Retina (tissue), 1 donor: ENCODE measurements at places on chromosomes 16 and 17.

DNA sequence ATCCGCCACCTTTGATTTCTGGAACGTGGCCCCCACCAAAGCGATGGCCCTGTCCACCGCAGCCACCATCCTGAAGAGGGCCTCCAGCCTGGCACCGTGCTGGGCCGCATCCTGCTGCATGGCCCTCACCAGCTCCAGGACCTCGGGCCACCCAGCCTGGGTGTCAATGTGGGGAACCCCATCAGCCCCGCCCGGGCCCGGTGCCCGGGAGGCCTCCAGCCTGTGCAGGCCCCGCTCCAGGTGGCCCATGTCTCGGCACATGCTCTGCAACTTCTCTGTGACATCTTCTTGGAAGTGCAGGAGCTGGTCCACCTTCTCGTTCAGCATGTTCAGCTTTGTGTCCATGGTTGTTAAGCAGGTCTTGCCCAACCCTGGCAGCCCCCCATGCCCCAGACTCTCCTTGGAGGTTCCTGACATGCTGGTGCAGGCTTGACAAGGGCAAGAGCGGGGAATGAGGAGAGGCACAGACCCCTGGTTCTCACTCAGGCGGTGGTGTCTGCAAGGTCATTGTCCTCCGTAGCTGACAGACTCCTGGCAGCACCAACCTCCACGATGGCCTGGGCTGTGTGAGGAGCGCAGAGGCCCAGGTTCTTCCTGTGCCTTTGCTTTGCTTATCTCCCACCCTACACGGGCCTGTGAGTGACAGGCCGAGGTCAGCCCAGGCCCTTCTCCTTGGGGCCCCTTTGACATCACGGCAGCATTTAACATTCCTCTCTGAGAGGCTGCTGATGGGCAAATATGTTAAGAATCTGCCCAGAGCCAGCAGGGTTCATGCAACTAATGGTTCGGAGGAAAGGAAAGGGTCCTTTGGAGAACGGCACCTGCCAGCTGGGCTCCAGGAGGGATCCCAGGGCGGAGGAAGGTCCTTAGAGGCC is at the start of gene MYLK3:
TSS of gene MYLK3 (minus strand) at position 568 of the 875 bp plus-strand sequence. CDS start at position 417, 151 bp downstream.
- peak; percentile 47 for DNase-seq

GRCh38 chr17:15972497-15972951 is 27.0 kb downstream of the ZSWIM7 start:
- no peak for DNase-seq

- DNase-seq = peak; percentile 71
Measured at GRCh38 chr17:78365561-78366108, 5.8 kb upstream of the SOCS3 start.

DNA sequence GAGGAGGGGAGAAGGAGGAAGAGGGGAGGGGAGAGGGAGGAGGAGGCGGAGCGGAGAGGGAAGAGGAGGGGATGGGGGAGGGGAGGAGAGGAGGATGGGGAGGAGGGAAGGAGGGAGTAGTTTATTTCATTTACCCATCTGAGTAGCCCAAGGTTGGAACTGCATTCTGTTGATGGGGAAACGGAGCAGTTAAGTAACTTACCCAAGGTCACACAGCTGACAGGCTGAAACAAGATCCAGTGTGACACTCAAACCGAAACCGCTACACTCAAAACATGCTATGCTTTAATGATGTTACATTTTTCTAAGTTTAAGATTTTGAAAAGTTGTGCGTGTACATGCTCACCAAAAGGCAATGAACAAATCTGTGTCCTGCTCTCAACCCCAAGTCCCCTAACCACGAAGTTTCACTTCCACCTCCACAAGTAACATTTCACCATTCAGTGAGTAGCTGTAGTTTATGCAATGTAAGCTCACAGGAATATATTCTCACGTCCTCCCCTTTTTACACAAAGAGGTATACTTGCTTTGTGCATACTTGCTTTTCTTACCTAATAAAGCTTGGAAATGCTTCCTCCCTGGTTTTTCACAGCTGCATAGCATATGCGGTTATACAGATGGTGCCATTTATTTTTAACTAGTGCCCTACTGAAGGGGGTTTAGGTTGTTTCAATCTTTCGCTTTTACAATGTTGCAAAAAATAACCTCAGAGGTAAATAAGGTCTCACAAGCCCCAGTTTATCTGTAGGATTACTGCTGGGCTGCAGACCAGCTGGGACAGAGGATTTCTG is 275.3 kb downstream of the PARN start:
- no peak for DNase-seq

DNA sequence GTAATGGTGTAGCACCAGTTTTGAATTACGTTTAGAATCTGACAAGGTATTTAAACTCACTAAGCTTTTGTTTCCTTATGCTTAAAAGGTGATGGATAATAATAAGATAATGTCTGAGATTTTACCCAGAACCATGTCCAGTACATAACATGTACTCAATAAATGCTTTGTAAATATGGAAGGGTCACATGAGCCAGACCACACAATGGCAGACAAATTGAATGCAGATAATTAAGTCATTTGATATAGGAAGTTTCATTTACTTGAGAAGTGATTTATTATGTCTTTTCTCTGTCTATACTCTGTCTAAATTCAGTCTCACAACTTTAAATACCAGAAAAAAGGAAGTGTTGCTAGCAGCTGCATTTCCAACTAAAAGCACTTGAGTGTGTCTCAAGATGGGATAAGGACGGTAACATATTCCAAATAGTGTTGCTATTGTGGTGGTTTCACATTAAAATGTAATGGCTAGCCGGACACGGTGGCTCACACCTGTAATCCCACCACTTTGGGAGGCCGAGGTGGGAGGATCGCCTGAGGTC is 52.5 kb upstream of the DHX40 start:
- DNase-seq = no peak

- DNase-seq = no peak
Measured at GRCh38 chr17:53588317-53588716, 234.4 kb upstream of the KIF2B start.

- DNase-seq = no peak
Measured at GRCh38 chr16:84169765-84170310, 17.0 kb downstream of the TAF1C start.

GRCh38 chr17:71769850-71770249 is 351.0 kb upstream of the SOX9 start:
- no peak for DNase-seq

DNA sequence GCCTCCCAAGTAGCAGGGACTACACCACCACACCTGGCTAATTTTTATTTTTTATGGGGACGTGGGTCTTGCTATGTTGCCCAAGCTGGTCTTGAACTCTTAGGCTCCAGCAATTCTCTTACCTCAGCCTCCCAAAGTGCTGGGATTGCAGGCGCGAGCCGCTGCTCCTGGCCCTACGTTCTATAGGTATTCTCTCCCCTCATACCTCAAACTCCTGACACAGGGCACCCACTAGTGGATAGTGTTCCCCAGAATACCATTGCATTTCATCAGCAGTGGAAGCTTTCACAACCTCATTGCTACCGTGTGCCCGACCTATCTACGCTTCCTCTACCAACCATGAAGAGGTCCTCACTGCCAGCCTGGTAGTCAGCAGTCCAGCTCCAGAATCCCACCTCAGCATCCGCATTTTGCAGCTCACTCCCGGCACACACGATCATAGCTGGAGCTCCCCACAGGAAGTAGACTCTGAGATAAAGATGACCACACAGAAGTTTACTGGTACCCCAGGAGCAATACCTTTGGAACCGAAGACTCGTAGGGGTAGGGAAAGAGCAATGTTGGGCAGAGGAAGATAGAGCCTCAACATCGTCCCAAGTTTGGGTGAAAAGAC is 9.3 kb downstream of the CTRB2 start:
- DNase-seq = no peak

DNA sequence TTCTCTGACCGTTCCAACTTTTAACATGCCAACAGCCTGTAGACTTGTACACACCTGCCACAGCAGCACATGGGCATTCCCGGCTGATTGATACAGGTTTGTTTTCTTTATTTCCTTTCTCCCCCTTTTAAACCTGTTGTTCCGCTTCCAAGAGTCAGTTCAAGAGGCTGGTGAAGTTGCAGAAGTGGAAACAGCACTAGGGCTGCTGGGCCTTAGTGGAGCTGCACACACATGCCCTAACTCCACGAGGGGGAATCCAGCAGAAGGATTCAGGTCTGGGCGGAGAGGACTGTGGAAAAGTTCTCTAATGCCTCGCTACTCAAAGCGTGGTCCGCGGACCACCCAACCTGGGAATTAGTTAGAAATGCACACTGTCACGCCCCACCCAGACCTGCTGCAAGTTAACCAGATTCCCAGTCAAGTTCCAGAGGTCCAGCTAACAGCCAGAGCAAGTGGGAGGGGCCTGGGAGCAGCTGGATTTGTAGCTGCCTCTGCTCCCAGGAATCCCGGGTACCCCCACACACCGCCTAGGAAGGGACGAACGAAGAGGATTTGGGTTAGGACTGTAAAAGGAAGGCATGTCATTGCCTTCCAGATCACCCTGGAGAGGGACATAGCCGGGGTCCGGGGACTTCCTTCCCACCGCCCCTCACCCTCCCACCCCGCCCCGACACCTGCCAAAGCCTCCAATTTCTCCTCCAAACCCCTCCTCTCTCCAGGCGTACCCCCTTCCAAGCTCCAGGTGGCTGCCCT is 542 bp downstream of the SLC39A11 start:
- DNase-seq = peak; percentile 32

DNA sequence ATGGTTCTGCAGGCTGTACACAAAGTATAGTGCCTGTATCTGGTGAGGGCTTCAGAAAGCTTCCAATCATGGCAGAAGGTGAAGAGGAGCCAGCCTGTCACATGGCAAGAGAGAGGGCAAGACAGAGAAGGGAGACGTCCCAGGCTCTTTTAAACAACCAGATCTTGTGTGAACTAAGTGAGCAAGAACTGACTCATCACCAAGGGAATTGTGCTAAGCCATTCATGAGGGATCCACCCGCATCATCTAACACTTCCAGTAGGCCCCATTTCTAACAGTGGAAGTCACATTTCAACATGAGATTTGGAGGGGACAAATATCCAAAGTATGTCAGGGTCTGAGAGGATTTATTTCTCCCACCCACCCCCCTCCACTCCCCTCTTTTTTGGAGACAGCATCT is 56.2 kb upstream of the ELAC2 start:
- no peak for DNase-seq

DNA sequence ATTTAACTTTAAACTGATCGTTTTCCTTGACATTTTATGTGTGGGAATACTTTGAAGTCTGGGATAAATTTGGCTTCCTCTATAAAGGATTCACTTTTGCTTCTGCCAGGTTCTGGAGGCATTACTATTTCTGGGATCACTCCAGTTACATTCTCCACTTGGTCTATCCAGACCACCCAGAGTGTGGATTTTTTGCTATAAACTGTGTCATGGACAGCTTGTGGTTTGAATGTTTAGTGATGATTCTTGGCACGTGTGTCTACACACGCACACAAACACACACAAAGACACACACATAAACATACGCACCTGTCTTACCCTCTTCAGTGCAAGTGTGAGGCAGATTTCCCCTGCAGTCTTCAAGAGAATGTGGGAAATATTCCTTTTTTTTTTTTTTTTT is 27.4 kb upstream of the MSI2 start:
- DNase-seq = no peak

DNA sequence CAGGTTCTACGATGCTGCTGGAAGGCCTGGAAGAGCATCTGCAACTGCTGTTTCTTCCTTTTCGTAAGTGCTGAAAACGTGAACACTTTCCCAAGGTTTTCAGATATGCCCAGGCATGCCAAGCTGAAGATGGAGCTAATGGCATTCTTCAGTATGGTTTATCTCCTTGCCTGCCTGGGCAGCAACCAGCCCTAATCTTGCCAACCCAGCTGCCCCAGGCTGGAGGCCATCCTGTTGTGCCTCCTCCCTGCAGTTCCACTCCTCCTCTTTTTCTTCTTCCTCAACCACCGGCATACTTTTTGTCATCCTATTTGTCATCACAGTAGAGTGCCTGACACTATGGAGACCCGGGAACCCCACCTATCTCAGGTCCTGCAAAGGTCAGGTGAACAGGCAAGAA is 1849.3 kb downstream of the TP53TG3F start:
- no peak for DNase-seq

DNA sequence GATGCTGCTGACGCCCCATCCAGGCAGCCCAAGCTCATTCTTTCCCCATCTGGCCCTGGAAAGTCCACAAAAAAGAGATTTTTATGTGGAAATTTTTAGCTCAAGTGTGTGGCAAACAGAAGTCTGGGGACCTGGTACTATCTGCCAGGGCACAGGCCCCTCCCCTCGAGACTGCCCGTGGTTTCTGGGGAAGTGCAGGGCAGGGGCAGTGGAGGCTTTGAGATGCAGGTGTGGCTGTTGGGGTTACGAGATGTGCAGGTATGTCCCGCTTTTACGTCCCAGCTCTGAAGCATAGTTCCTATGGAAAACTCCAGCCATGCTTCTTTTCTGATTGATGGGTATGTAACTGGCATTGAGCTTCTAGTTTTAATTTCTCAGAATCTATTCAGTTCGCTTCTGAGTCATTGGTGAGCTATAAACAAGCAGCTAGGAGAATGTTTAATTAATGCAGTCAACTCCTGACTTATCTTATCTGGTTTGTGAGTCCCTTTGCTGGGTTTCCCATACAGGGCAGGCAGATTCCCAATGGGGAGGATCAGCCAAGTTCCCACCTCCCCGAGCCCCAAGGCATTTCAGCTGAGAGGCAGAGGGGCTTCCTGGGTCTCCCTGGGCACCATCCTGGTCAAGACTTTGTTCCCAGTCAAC is 16.2 kb downstream of the TBX4 start:
- no peak for DNase-seq

- no peak for DNase-seq
Measured at GRCh38 chr16:68227183-68227793, 8.6 kb downstream of the ESRP2 start.

DNA sequence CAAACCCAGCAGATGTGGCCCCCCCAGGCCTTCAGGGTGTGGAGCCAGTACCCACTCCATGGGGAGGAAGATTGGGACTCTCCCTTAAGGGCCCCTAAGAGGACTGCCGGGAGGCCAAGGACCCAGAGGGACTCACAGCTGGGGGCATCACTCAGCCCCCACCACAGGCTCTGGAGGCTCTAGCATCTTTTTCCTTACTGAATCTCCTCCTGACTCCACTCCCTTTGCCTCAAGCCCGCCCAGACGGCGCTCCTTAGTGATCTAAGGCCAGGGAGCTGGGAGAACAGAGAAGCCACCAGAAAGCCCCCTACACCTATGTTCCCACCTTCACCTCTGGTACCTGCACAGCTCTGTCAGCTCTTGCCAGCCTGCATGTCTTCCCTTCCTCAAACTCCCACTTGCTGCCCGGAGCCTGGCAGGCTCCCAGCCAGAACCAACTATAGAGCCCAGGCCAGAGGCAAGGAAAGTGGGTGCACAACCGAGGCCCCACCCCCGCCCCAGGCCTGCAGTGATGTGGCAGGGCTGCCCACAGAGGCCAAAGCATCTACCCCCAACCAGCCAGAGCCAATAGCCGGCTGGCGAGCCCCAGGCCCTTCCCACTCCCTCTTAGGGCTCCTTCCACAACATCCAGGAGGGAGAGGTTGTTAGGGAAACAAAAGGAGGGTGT is 22.3 kb upstream of the MPO start:
- DNase-seq = no peak

GRCh38 chr17:68196394-68197090 is 51.3 kb upstream of the AMZ2 start:
- DNase-seq = no peak

- no peak for DNase-seq
Measured at GRCh38 chr17:29505836-29506235, 61.0 kb downstream of the ABHD15 start.

GRCh38 chr16:30697264-30698138 is 1.5 kb upstream of the SRCAP start:
- DNase-seq = no peak

GRCh38 chr16:907361-907760 is 63.4 kb downstream of the LMF1 start:
- no peak for DNase-seq
